ENCODE measurements at places on chromosomes 16 and 17. TPM values are rescaled to one million over a fixed set of nuclear protein-coding genes. Genes with fewer than 3 reads are reported as not detected.

- DNase-seq, result no peak
Measured at GRCh38 chr16:57679767-57680482, 11.8 kb downstream of the ADGRG3 start.

DNA sequence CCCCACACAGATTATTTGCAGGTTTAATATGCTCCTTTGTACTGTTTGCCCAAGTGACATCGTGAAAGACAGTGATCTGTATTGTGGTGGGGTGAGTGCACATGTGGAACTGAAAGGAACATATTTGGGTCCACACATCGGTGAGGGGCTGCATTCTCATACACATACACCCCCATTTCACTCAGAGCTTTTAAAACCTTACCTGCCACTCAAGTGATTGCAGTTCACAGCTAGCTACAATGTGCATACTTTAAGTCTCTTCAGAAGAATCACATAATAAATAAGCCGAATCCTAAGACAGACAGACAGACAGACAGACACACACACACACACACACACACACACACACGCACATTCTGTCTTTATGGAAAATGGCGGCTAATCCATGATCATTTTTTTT is 102.6 kb downstream of the AATF start:
- no peak for DNase-seq

DNA sequence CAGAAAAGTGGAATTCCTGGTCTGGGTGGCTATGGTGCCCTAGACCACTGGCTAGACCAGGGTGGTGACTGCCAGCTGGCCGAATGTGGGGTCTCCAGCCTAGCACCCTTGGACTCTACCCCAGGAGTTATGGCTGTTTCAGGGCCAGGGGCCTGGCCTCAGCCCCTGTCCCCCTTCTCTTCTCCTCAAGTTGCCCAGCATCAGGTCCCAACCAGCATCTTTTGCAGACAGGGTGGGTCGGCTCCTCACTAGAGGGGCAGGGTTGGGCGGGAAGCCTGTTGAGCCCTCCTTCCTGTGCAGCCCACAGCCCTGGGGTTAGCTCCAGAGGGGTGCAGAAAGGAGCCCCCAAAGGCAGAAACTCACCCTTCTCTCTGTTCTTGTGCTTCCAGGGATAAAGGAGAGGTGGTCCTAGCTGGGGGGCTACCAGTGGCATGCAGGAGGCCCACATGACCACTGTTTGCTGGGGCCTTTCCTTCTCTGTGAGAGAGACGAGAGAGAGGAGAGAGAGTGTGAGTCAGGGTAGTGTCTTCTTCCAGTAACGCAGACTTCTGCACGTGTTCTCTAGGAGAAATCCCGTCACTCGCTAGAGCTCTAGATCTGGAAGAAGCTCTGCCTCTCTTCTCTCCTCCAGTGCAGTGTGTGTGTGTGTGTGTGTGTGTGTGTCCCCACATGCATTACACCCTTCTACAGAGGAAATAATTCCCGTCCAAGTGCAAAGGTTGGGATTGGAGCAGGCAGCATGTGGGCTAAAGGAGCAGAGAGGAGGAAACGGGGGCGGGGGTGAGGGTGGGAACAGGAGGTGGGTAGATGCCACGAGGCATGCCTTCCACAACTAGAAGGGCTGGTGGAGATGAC is 209.4 kb downstream of the SEC14L1 start:
- no peak for DNase-seq

DNA sequence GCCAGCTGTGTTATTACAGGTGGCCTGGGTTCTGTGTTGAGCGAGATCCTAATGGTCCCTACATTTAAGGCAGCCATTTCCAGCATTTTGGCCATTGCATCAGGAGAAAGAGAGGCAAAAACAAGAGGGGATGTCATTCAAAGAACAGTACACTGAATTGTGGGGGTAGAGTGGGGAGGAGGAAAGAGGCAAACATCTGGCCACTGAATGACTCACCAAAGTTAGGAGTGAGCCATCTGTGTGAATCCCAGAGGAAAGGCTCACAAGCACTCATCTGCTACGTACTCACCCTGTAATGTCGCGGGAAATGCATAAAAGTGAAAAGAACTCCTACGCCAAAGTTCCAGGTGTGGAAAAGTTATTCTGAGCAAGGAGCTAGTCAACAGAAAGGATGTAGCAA is 16.7 kb downstream of the KRABD2 start:
- DNase-seq, result peak; percentile 71

DNA sequence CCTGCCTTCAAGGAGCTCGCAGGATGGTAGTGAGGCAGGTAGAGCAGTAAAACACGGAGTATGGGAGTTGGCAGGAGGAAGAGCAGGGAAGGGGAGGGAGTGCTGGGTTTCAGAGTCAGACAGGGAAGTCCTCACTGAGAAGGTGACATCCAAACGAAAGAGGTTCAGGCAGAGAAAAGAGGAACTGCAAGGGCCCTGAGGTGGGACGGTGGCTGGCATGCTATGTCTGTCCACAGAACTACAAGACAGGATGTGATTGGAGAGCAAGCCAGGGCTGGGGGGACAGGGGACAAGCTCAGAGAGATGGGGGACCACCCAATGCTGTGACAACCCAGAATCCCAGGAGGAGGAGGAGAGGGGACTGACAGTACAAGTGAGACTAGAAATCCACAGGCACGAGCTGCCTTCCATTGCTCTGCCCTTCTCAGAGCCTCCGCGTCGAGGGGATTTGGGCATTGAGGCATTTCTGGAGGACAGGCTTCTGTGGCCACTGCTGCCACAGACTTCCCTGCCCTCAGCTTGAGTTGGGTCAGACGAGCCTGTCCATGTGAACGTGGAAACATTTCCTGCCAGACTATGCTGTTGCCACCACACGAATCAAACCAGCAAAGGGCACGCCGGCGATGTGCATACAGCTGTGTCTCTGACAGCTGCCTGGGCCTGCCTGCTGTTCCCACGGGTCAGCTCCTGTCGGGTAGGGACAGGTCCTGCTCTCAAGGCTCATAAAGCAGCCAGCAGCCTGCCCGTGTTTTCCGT is 100.1 kb downstream of the RAB11FIP4 start:
- DNase-seq, result peak; percentile 25

GRCh38 chr16:23509782-23510163 is 521 bp downstream of the GGA2 start:
- no peak for DNase-seq

- DNase-seq, result no peak
Measured at GRCh38 chr16:86531191-86531545, 20.8 kb downstream of the FOXF1 start.

GRCh38 chr16:89407282-89407924 is 83.0 kb downstream of the ANKRD11 start:
- no peak for DNase-seq

GRCh38 chr17:65154770-65155589 is 17.8 kb downstream of the RGS9 start:
- DNase-seq, result peak; percentile 71

DNA sequence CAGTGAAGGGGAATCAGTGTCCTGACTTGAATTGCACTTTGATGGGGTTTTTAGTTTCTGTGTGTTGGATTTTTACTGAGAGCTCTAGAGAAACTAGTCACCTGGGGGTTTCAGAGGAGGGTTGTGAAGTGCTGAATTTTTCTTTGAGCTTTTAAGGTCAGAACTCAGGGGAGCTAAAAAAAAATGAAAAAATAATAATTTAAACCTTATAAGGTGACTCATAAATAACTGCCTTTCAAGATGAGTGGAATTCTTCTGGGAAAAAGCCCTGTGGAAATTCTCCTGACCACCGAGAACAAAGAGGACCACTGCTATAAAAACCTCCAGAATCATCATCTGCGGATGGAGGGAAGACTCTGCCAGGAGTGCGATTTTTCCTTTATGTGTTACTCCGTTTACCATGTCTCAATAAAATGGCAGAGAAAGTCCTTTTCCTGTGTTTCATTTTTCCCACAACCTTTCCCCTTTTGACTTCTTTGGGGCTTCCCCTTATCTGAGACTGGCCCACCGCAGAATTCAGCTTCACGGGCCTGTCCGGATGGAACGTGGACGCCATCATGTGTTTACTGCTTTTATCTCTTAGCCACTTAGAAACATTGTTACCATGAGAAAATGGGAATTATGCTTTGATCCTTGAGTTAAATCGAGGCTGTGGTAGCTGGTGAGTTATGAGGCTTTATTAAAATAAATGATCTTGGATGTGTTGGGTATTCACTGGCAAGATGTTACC is 39.7 kb downstream of the RPTOR start:
- no peak for DNase-seq

GRCh38 chr17:77381185-77381700 is 240.5 kb downstream of the SEC14L1 start:
- no peak for DNase-seq

GRCh38 chr16:81693744-81694303 is 85.3 kb upstream of the PLCG2 start:
- DNase-seq, result no peak

- DNase-seq, result peak; percentile 4
Measured at GRCh38 chr17:80024206-80024972, 11.3 kb downstream of the TBC1D16 start.

DNA sequence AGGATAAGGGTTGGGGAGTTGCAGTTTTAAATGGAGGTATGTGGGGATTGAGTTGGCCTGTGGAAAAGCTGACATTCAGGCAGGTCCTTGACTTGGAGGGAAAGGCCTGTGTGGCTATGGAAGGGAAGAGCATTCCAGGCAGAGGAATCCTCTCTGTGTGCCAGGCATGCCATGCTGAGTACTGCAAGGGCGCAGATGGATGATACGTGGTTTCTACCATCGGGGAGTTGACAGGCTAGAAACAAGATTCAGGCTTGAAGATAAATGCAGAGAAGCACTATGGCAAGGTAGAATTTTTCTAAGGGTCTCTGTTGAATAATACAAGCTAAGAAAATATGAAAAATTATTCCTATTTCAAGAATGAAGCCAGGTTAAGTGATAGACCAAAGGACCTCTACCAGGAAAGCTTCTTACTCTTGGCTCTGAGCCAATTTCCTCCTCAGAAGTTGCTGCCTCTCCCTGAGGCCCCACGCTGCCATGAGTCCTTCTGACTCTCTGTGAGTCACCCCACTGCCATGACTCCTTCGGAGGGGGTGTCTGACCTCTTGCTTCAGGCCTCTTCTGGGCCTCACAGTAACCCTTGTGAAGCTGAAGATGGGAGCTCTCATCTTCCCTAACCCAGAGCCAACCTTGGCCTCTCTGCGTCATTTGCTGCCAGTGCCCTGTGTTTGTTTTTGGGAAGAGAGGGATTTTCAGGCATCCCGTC is 75.8 kb downstream of the WNT3 start:
- DNase-seq, result peak; percentile 87

DNA sequence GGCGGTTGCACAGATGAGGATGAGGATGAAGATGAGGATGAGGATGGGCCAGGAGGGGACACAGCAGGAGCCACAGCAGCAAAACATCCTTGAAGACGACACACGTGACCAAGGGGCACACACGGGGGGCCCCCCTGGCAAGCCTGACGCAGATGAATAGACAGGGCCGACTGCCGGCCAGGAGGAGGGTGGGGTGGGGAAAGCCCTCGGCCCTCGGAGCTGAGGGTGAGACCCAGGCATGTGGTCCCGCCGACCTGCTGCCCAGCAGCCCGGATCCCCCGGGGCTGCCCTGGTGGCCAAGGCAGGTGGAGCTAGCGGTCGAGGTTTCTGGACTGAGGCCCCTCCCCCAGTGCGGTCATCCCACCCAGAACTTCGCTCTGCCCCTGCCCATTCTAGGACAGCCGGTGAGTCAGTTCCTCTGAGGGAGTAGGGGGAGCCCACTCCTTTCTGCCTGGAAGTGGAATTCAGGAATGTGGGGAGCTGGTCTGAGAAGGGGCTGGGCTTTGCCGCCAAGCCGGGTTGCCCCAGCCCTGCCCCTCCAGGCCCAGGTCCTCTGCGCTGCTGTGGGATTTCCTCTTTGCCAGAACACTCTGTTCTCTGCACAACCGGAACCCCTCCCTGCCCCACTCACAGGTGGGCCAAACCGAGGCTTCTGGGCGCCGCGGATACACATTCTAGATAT is 9.9 kb downstream of the CYGB start:
- peak; percentile 62 for DNase-seq

- DNase-seq, result no peak
Measured at GRCh38 chr16:57258910-57259475, 13.9 kb downstream of the ARL2BP start.

- no peak for DNase-seq
Measured at GRCh38 chr17:2051061-2051932, 3.6 kb upstream of the HIC1 start.

DNA sequence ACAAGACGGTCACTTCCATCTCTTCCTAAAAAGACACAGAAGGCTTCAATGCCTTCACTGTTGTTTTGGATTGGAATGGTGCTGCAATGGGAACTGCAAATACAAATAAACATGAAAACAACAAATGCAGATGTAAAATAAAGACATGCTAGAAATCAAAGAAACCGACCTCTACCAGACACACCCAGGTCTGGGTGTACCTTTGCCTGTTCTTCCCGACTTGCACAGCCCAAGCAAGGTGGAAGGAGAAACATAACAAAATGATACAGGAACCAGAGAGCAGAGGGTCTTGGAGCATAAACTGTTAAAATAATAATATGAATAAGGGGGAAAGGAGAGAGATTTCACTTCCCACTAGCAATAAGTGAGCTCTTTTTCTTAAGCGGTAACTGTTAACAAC is 17.3 kb downstream of the RFFL start:
- no peak for DNase-seq

DNA sequence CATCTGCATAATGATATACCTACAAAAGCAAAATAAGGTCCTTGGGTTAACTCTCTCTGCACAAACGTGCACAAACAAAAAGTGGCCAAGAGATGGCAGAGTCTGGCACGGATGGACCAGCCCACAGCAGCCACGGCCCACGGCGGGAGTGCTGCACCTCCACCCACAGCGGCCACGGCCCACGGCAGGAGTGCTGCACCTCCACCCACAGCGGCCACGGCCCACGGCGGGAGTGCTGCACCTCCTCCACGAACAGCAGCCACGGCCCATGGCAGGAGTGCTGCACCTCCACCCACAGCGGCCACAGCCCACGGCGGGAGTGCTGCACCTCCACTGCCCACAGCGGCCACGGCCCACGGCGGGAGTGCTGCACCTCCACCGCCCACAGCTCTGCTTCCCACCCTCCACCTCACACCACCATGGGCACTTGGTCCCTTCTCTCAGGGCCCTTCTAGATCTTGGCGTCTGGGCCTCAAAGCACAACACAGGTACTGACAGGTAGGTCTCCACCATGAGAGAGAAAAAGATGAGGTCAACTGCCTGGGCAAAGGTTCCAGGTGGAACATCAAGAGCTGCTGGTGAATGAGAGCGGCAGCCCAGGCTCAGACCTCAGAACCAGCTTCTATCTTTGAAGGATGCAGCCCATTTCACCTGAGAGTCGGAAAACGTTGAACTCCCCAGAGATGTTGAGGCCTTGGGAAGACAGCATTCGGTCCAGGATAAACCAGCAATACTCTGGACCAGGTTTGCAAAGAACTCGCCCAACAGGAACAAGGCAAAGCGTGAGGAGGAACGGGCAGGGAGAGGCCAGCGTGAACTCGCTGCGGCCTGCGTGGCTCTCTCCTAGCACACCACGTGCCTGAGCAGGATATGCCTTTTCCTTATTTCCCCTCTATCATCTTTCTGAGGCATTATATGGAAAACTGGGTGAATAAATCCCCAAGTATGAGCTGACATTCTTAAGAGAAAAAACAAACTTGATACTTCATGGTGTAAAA is 124.5 kb downstream of the ZNF778 start:
- DNase-seq, result no peak

Gene GLP2R
- not detected for polyA plus RNA-seq

Gene OR4D1
- polyA plus RNA-seq, result not detected

Gene KRTAP1-1
- polyA plus RNA-seq, result not detected

Gene CSH1
- not detected for polyA plus RNA-seq

Gene RAB40C
- 6.4 TPM for polyA plus RNA-seq

Gene ITGAX
- 0.25 TPM for polyA plus RNA-seq

Gene CACNG5
- polyA plus RNA-seq, result not detected

Gene KRT40
- not detected for polyA plus RNA-seq

Gene KRTAP4-1
- polyA plus RNA-seq, result not detected

Gene RNF222
- 0.07 TPM for polyA plus RNA-seq

Gene IGFALS
- polyA plus RNA-seq, result not detected

Gene CDRT15L2
- not detected for polyA plus RNA-seq

Gene PITPNM3
- 8.2 TPM for polyA plus RNA-seq
